ENCODE measurements at places on chromosomes 1 and 21.
A peak's percentile ranks its signal among the peaks of the same experiment; 100 is the strongest.

GRCh38 chr1:82399093-82399492, 598.4 kb downstream of the ADGRL2 start:
- no peak for DNase-seq

GRCh38 chr1:151611832-151612500, at the start of gene SNX27:
Gene SNX27, plus strand, starts transcription at chr1:151612050. Its CDS starts 152 bp downstream, at chr1:151612202.
- DNase-seq = peak; percentile 87

DNA sequence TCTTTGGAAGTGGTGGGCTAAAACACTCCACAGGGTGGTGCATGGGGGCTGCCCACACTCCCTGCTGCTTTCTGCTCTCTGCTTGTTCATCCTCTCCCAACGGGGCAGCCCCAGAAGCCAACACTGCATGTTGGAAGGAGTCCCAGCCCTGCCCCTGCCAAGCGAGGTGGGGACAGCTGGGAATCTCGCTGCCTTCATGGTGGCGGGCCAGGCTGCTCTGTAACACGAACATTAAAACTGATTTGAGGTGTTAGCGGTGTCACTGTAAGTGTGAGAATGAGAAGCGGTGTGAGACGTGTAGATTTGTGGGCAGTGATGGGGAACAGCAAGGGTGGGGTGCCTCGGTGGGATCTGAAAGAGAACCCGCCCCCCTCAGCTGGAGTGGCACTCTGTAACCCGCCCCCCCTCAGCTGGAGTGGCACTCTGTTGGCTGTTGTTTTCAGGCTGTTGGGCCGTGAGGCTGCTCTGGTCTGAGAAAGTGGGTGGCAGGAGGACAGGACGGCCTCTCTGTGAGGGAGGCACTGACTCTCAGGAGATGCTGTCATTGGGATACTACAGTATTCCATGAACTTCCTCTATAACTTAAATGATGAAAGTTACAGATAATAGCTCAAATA, 80.9 kb downstream of the PCBP3 start:
- DNase-seq = no peak

GRCh38 chr1:8351693-8352470, 34.0 kb downstream of the SLC45A1 start:
- DNase-seq = no peak

GRCh38 chr21:33383056-33383888, 19.9 kb upstream of the IFNGR2 start:
- peak; percentile 93 for DNase-seq

DNA sequence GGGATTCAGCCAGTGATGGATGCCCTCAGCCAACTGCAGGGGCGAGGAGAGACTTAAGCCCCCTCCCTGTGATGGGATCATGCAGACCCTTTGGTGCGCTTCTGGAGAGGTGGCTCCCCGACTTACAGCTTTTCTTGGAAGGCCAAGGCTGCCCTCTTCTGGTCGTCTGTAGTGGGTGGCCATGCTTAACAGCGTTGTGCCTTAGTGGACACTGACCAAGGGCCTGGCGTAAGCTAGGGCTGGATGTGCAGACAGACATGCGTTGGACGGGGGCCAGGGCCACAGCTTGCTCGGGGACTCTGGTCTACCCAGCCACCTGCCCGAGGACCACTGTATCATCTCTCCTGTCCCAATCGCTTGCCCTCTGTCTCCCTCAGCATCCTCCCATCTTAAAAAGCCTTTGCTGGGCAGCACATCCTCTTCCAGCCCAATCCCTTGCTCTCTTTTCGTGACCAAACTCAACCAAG, 5.5 kb downstream of the AZIN2 start:
- no peak for DNase-seq

DNA sequence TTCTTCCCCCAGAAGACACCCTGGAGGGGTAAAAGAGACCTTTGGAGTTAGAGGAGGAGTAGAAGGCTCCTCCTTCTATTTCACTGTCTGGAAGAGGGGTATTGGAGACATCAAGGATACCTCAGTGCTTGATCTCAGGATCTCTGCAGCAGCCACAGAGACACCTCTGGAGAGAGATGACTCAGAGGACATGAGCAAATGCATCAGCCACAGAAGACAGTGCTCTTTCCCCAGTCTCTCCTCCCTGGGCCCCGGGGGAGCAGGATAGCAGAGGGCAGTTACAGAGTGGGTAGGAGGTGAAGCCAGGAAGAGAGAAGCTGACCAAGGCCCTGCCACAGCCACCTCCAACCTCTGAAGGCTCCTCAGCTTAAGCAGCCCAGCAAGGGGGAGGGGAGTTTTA, 15.3 kb upstream of the TEDDM1 start:
- no peak for DNase-seq

- DNase-seq = no peak
These were observed 21.6 kb downstream of the GLMN start for GRCh38 chr1:92277105-92277723.

GRCh38 chr1:181930187-181930586, 131.3 kb downstream of the ZNF648 start:
- no peak for DNase-seq

DNA sequence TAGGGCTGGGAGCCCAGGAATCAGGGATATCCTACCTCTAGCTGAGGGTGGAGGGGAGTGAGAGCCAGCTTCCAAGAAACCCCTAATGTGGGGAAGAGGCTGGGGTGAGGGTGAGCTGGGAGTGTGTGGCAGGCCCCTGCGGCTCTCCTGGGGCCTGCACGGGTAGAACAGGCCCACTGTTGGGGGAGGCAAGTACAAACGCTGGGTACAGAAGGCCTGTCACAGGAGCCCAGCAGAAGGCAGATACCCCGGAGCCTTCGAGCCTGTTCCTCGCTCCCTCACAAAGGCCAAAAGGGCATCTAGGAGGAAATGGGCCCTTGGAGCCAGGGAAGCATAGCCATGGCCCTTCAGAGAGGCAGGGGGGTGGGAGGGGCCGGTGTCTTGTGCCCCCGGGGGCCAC, 13.7 kb downstream of the CELF3 start:
- DNase-seq = no peak

GRCh38 chr21:46392921-46393320, 65.8 kb upstream of the DIP2A start:
- DNase-seq = no peak

GRCh38 chr1:41440321-41441085, 44.0 kb downstream of the EDN2 start:
- DNase-seq = no peak

GRCh38 chr1:64882574-64883255, 83.6 kb downstream of the JAK1 start:
- no peak for DNase-seq

GRCh38 chr1:97070376-97070775, 348.8 kb downstream of the PTBP2 start:
- DNase-seq = no peak

GRCh38 chr1:152806576-152806975, at the start of gene LCE1C:
Gene LCE1C, minus strand, starts transcription at chr1:152806651. Its CDS starts 1,173 bp downstream, at chr1:152805478.
- DNase-seq = no peak

- no peak for DNase-seq
These were observed 34.5 kb downstream of the NUAK2 start for GRCh38 chr1:205287076-205287475.

- no peak for DNase-seq
These were observed 14.0 kb downstream of the SESN2 start for GRCh38 chr1:28273216-28273860.

- DNase-seq = no peak
These were observed 10.1 kb upstream of the ABCA4 start for GRCh38 chr1:94130851-94131595.

- no peak for DNase-seq
These were observed 53.3 kb downstream of the OLFML3 start for GRCh38 chr1:114032271-114033215.

DNA sequence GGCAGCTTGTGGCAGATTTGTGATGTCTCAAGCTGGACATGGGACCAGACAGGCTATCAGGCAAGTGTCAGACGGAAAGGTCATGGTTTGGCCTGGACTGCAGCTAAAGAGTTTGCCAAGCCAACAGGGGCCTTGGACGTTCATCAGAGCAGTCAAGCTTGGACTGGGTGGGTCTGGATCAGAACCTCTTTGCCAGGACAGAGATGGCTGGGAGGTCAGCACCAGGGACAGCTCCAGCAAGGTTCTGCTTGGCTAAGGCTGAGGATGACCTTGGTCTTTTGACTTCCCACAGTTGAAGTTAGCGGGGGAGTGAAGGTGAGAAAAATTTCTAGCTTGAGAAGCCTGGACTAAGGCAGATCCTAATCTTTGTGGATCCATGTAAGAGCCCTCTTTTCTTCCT, 68.1 kb downstream of the GRIK3 start:
- no peak for DNase-seq

- no peak for DNase-seq
These were observed 3.3 kb upstream of the NECTIN4 start for GRCh38 chr1:161092621-161093028.

- DNase-seq = no peak
These were observed 219.8 kb upstream of the PRMT6 start for GRCh38 chr1:106836708-106837107.

DNA sequence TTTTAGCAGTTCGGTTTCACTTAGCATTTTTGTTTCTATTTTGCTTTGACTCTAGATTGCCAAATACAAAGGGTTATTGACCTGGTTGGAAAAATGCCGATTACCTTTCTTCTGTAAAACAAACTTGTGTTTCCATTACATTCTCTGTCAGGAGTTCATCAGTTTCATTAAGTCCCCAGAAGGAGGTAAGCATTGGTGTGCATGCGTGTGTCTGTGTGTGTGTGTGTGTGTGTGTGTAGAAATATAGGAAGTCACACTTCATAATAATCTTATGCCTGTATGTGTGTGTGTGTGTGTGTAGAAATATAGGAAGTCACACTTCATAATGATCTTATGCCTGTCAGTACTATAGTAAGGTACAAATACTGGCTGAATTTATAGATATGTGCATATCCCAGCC, 10.0 kb downstream of the RGSL1 start:
- no peak for DNase-seq

GRCh38 chr1:42977653-42978052, 19.0 kb upstream of the SLC2A1 start:
- no peak for DNase-seq

DNA sequence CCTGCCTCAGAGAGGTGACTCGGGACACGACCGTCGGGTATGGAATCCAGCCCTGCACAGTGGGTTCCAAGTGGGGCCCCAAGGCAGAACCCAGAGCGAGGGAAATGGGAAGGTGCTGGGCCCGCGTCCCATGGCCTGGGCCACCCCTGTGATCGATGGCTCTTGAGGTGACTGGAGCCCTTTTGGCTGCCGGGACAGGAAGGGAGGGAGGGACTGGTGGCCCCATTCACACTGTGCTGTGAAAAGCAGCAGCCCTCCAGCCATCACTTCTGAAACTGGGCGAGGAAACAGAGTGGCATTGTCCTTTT, 110.4 kb upstream of the IFFO2 start:
- no peak for DNase-seq

GRCh38 chr1:204343247-204343646, 16.5 kb downstream of the PLEKHA6 start:
- no peak for DNase-seq

DNA sequence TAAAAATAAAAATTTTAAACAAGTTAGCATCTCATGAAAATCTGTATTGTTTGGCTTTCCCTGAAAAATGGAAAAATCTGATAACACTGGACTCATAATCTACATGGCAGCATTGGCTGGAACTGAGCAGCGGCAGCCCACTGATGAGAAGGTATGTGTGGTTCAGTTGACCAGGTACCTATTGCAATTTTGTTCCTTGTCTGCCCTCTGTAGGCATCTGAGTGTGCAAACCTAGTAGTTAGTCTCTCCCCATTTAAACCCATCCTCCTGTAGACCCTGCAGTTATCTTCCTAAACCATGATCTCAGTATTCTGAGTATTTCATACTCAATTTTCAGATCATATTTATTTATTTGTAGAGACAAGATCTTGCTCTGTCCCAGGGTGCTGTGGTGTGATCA, 59.4 kb upstream of the SERBP1 start:
- DNase-seq = no peak

GRCh38 chr1:92583821-92584760, 97.4 kb upstream of the GFI1 start:
- DNase-seq = peak; percentile 83

DNA sequence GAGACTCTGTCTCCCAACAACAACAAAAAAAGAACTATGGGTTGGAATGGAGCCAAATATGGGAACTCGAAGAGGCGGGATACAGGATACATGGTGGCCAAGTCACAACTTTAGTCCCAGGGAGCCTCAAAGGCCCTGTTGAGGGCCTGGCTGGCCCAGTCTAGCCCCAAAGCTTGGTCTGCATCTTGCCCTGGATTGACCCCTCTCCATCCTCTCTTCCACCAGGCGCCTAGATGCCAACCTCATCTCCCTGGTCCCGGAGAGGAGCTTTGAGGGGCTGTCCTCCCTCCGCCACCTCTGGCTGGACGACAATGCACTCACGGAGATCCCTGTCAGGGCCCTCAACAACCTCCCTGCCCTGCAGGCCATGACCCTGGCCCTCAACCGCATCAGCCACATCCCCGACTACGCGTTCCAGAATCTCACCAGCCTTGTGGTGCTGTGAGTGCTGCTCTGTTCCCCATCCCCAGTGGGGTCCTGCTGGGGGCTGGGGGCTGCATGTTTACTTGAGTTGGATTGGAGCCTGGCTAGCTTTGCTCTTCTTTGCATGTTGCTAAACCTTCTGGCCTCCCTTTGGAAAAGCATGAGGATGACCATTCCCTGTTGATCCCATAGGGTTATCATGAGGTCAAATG, 65.5 kb downstream of the UBE2T start:
- DNase-seq = no peak

- no peak for DNase-seq
These were observed 12.9 kb downstream of the TOR3A start for GRCh38 chr1:179094818-179095217.

- DNase-seq = no peak
These were observed 9.3 kb downstream of the ARL8A start for GRCh38 chr1:202135221-202135721.

- DNase-seq = no peak
These were observed 18.4 kb upstream of the C1QA start for GRCh38 chr1:22618056-22618455.

DNA sequence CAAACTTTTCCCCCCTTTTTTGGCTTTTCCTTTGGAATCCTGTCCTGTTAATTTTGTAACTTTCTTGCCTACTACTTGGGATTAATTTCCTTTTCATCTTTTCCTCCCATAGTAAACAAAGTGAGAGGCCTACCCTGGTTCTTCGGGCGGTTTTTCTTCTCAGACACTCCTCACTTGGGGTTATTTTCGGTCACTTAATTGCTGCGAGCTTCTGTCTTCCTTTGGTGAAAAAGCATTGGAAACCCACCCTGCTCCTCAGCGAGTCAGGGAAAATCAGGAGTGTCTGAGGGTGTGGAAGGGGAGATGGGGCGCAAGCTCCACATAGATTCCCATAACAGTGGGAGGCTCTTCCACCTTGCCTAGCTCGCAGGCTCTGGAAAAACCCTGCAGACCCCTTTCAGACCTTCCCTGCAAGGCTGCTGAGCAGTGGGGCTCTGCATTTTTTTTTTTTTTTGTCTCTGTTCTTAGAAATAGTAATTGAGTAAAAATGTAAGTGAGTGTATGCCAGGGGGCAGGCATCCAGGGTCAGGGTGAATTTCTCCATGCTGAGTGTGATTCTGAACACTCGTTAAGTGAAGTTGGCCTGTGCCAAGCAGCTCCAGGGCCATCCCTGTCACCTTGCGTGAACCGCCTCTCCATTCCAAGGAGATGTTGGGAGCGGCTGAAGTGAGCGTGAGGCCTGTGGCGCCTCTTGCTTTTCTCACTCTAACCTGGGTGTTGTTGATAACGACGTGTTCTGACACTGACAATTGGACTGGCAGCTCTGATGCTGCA, 20.3 kb downstream of the TGFB2 start:
- DNase-seq = no peak

- no peak for DNase-seq
These were observed 959 bp downstream of the CD58 start for GRCh38 chr1:116569776-116570357.

All from SIG-M5 (cell line).